ENCODE measurements at places on chromosomes 1 and 21. TPM values are rescaled to one million over a fixed set of nuclear protein-coding genes. Genes with fewer than 3 reads are reported as not detected.

The TMEM125 gene
- total RNA-seq = 239 TPM

The PAQR7 gene
- 8.2 TPM for total RNA-seq

- H3K36me3 ChIP-seq = no peaks in the 10 kb centered on the region
- peaks cover 55% of the 10 kb centered on the region for H3K4me1 ChIP-seq
- H3K4me3 ChIP-seq = no peak overlapping the region
- no peaks in the 10 kb centered on the region for H3K27me3 ChIP-seq
- H3K27ac ChIP-seq = peak overlapping the region; percentile 89
Observed at GRCh38 chr1:150609732-150610131, 19.7 kb downstream of the ENSA start.

GRCh38 chr1:23838401-23838866, 13.2 kb upstream of the HMGCL start:
- DNase-seq = peak; percentile 94
- peak overlapping the region; percentile 26 for H3K4me3 ChIP-seq
- peaks cover 10% of the 10 kb centered on the region for H3K4me1 ChIP-seq
- no peaks in the 10 kb centered on the region for H3K36me3 ChIP-seq
- no peaks in the 10 kb centered on the region for H3K27me3 ChIP-seq

GRCh38 chr1:33384040-33384812, 46.7 kb downstream of the PHC2 start:
- DNase-seq = no peak
- no peaks in the 10 kb centered on the region for H3K36me3 ChIP-seq
- no peak overlapping the region for H3K27ac ChIP-seq

GRCh38 chr1:161966067-161966466, 57.6 kb downstream of the OLFML2B start:
- no peaks in the 10 kb centered on the region for H3K27me3 ChIP-seq
- no peak overlapping the region for H3K27ac ChIP-seq
- no peak overlapping the region for H3K4me3 ChIP-seq
- H3K4me1 ChIP-seq = peaks cover 7% of the 10 kb centered on the region

The NFIA gene
- 44.9 TPM for total RNA-seq

GRCh38 chr1:2942410-2942809, 78.9 kb upstream of the ACTRT2 start:
- H3K27ac ChIP-seq = no peak overlapping the region
- H3K4me1 ChIP-seq = no peaks in the 10 kb centered on the region
- H3K4me3 ChIP-seq = no peak overlapping the region
- no peaks in the 10 kb centered on the region for H3K27me3 ChIP-seq
- H3K36me3 ChIP-seq = no peaks in the 10 kb centered on the region

- no peaks in the 10 kb centered on the region for H3K36me3 ChIP-seq
- H3K4me1 ChIP-seq = peaks cover 29% of the 10 kb centered on the region
- H3K27me3 ChIP-seq = no peaks in the 10 kb centered on the region
- peak overlapping the region; percentile 48 for H3K4me3 ChIP-seq
- peak overlapping the region; percentile 76 for H3K27ac ChIP-seq
- DNase-seq = peak; percentile 98
Observed at GRCh38 chr1:61184040-61184713, 101.8 kb downstream of the NFIA start.

DNA sequence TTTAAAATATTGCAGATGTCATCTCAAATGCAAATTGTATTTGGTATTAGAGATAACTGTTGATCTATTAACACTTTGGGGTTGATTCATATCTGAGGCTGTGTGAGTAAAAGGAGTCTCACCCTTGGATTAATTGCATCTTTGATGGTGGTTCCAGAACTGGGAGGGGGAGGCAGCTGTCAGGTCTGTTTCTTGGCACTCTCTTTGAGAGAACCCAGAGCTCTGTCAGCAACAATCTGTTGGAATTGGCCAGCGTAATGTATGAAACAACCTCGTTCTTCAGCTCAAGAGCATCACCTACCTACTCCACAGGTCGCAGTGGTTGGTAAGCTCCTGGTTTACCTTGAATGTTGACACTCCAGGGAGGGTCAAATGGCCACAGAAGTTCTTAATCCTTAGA, 424.1 kb downstream of the CAMTA1 start:
- H3K27ac ChIP-seq = no peak overlapping the region
- H3K4me3 ChIP-seq = no peak overlapping the region
- no peak for DNase-seq

The RHD gene
- not detected for total RNA-seq

- H3K36me3 ChIP-seq = no peaks in the 10 kb centered on the region
- no peaks in the 10 kb centered on the region for H3K4me1 ChIP-seq
- H3K27ac ChIP-seq = no peak overlapping the region
- no peak for DNase-seq
Observed at GRCh38 chr1:226764533-226764932, 25.5 kb upstream of the ITPKB start.

The GUCA2A gene
- 0.47 TPM for total RNA-seq

The OR2M3 gene
- total RNA-seq = not detected

The SFN gene
- total RNA-seq = 113 TPM

DNA sequence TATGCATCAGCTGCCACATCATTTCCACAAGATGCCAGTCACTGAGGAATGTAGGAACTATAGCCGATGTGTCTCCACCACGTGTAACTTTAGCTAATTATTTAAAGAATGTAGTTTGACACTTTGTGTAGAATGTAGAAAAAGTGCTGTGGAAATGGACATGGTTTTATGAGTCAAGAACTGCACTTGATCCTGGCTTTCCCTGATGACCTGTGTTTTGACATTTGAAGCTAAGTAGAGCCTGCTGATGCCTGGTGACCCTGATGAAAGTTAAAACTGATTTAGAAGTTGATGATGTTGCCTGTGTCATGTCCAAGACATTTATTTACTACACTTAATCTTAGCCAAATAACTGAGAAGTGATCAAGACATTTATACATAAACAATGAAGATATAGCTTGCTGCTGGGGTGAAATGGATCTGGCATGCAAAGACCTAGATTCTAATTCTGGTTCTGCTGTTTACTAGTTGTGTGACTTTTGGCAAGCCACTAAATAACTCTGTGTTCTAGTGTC, 4.4 kb upstream of the OSBPL9 start:
- H3K36me3 ChIP-seq = no peaks in the 10 kb centered on the region
- H3K4me3 ChIP-seq = no peak overlapping the region
- DNase-seq = no peak
- no peak overlapping the region for H3K27ac ChIP-seq
- no peaks in the 10 kb centered on the region for H3K27me3 ChIP-seq
- peaks cover 20% of the 10 kb centered on the region for H3K4me1 ChIP-seq

GRCh38 chr21:33734818-33735217, 92.5 kb downstream of the ITSN1 start:
- no peak overlapping the region for H3K4me3 ChIP-seq
- no peak overlapping the region for H3K27ac ChIP-seq
- no peaks in the 10 kb centered on the region for H3K36me3 ChIP-seq
- no peak for DNase-seq
- H3K4me1 ChIP-seq = no peaks in the 10 kb centered on the region
- no peaks in the 10 kb centered on the region for H3K27me3 ChIP-seq

GRCh38 chr1:14339288-14339687, 259.2 kb upstream of the KAZN start:
- no peak for DNase-seq
- no peaks in the 10 kb centered on the region for H3K4me1 ChIP-seq
- H3K36me3 ChIP-seq = no peaks in the 10 kb centered on the region
- no peaks in the 10 kb centered on the region for H3K27me3 ChIP-seq
- no peak overlapping the region for H3K27ac ChIP-seq

DNA sequence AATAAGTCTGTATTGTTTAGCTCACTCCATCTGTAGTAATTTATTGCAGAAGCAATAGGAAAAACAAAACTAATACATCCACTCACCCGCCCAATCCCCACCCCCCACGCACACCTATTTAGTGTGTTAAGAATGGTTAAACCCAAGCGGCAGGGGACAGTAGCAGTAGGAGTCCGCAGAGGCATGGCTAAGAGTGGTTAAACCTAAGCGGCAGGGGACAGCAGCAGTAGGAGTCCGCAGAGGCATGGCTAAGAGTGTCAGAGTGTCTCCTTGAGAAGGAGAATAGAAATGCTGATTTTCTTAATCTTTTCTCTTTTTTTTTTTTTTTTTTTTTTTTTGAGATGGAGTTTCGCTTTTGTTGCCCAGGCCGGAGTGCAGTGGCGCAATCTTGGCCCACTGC, 34.8 kb upstream of the TMPRSS2 start:
- H3K4me3 ChIP-seq = no peak overlapping the region
- DNase-seq = no peak

The AMY1A gene
- total RNA-seq = 1.3 TPM

The OPRD1 gene
- total RNA-seq = not detected

DNA sequence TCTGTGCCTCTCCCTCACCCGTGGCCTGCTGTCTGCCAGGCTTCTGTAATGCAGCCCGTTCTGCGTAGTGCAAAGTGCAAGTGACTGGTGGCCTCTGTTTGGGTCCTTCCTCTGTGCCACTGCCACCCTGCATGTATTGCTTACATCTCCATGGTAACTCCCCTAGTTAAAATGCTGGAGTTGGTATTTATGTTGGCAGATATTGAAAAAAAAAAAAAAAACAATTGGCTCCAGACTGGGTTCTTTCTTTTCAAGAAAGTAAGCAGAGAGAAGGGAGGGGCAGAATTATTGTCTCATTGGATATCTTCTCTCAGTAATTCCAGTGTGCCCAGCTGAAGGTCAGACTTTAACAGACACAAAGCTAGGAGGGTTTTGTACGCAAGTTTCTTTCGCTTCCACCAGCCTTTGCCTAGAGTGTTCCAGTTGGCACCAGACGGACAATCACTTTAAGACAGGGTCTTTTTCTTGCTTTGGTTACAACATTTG, 242.3 kb downstream of the PBX1 start:
- no peak overlapping the region for H3K27ac ChIP-seq
- no peaks in the 10 kb centered on the region for H3K27me3 ChIP-seq
- DNase-seq = no peak
- peaks cover 14% of the 10 kb centered on the region for H3K36me3 ChIP-seq

The IL6R gene
- total RNA-seq = 85.3 TPM

- H3K36me3 ChIP-seq = no peaks in the 10 kb centered on the region
- H3K27ac ChIP-seq = no peak overlapping the region
- H3K4me3 ChIP-seq = no peak overlapping the region
- DNase-seq = no peak
- no peaks in the 10 kb centered on the region for H3K4me1 ChIP-seq
- no peaks in the 10 kb centered on the region for H3K27me3 ChIP-seq
Observed at GRCh38 chr1:205699416-205699815, 19.1 kb upstream of the SLC45A3 start.

The OR2L3 gene
- not detected for total RNA-seq

DNA sequence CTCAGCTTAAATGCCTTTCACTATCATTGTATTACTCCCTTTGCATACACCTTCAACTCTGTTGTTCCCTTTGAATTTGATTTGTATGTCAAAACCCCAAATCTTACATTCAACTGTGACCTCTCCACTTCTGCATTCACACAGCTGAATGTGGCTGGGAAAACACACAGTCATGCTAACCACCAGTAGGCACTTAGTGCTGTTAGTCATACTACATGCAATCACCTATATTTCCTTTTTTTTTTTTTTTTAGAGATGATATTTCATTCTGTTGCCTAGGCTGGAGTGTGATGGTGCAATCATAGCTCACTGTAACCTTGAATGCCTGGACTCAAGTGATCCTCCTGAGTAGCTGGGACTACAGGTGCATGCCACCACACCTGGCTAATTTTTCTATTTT, 16.2 kb downstream of the BTBD8 start:
- no peaks in the 10 kb centered on the region for H3K4me1 ChIP-seq
- no peak overlapping the region for H3K27ac ChIP-seq
- no peaks in the 10 kb centered on the region for H3K27me3 ChIP-seq
- H3K4me3 ChIP-seq = no peak overlapping the region

The ARTN gene
- total RNA-seq = not detected

The CACNA1S gene
- total RNA-seq = 0.03 TPM

GRCh38 chr1:59155351-59155750, 141.5 kb upstream of the FGGY start:
- no peaks in the 10 kb centered on the region for H3K36me3 ChIP-seq
- H3K4me3 ChIP-seq = no peak overlapping the region
- H3K27me3 ChIP-seq = no peaks in the 10 kb centered on the region
- peaks cover 18% of the 10 kb centered on the region for H3K4me1 ChIP-seq
- no peak for DNase-seq

DNA sequence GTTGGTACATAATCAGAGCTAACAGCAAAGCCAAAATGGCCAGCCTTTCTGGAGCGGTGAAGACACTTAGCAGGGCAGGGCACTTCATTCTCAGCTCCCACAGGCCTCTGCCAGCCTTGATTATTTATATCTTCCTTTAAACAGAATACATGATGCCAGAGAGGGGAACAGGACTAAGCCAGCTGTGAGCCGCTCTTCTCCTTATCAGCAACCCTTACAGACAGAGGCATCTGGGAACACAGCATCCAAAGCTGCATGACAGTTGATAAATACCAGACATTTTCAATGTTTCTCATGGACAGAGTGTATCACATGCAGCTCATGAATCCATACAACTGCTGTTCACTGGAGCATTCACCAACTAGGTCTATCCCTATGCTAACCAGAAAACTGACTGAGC, 29.1 kb downstream of the DNAJC11 start:
- DNase-seq = no peak
- H3K27me3 ChIP-seq = no peaks in the 10 kb centered on the region

The TSACC gene
- total RNA-seq = 1.1 TPM

GRCh38 chr1:8814865-8815264, 2.6 kb downstream of the RERE start:
- H3K4me1 ChIP-seq = peaks cover 31% of the 10 kb centered on the region
- H3K27me3 ChIP-seq = no peaks in the 10 kb centered on the region
- no peaks in the 10 kb centered on the region for H3K36me3 ChIP-seq
- no peak for DNase-seq
- H3K4me3 ChIP-seq = no peak overlapping the region
- no peak overlapping the region for H3K27ac ChIP-seq

DNA sequence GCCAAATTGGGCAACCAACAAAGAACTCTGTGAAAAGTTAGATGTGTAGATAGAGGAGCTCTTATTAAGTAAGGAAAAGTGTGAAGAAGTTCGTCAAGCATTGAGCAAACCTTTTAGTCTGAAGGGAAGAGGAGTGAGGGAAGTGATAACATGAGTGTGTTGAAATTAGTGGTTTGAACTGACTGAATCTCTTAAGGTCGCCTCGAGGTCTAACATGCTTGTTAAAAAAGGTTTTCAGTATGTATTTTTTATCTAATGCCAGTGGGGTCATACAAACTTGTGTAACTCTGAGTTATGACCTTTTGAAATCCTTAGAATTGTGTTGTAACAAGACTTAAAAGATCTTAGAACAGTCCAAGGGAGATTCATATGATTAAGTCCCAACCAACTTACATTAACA, 34.1 kb downstream of the SOAT1 start:
- no peaks in the 10 kb centered on the region for H3K4me1 ChIP-seq
- DNase-seq = no peak
- H3K27ac ChIP-seq = no peak overlapping the region
- H3K36me3 ChIP-seq = no peaks in the 10 kb centered on the region
- H3K4me3 ChIP-seq = no peak overlapping the region

The NT5C1A gene
- total RNA-seq = 2.1 TPM

DNA sequence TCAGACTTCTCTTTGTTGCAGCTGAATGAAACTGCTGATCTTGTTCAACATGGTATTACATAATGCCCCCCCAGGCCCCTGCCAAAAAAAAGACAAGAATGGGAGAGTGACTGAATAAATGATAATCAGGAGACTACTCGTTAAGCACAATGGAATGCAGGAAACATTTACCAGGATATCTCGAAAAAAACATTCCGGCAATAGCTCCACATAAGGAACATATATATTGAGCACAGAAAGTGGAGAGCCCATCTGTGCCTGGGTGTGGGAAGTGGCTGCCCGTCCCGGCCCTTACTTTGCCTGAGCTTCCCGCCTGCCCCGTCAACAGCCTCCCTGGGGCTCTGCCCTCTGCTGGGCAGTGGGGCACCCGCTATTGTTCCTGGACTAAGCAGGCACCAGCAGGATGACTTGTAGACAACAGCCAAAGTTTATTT, 13.3 kb downstream of the TRIM11 start:
- no peaks in the 10 kb centered on the region for H3K27me3 ChIP-seq
- peak; percentile 55 for DNase-seq
- peaks cover 45% of the 10 kb centered on the region for H3K36me3 ChIP-seq
- no peak overlapping the region for H3K4me3 ChIP-seq
- peak overlapping the region; percentile 53 for H3K27ac ChIP-seq
